ENCODE measurements at places on chromosomes 7 and 10.
A peak's percentile ranks its signal among the peaks of the same experiment; 100 is the strongest.

- no peak for DNase-seq
These were observed 25.9 kb upstream of the C10orf71 start for GRCh38 chr10:49273082-49273465.

DNA sequence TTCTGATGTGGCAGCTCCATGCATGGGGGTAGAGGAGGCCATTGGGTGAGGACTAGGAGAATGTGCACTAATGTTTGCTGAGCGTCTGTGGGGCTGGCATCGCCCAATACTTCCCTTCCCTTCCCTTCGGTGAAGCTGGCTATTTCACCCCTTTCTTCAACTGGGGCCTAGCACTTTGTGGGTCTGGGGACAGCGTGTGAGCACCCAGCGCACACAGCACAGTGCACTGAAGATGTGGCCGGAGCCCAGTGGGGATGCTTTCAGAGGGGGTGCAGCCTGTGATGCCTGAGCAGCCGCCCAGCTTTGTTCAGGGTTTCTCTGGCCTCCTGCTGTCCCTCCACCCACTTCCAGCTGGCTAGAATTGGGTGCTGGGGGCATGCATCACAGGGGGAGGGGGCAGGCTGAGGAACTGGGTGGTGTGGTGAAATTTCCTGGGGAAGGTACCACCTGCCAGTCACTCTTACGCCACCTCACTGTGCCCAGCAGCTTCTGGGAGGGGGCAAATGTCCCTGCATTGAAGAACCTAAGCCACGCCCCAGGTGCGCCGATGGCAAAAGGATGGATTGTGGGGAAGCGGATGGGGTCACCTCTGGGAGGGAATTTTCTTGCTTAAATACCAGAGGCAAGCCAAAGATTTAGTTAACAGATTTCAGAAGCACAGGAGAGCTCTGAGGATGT lies 45.5 kb downstream of the CLEC2L start:
- DNase-seq, result no peak

DNA sequence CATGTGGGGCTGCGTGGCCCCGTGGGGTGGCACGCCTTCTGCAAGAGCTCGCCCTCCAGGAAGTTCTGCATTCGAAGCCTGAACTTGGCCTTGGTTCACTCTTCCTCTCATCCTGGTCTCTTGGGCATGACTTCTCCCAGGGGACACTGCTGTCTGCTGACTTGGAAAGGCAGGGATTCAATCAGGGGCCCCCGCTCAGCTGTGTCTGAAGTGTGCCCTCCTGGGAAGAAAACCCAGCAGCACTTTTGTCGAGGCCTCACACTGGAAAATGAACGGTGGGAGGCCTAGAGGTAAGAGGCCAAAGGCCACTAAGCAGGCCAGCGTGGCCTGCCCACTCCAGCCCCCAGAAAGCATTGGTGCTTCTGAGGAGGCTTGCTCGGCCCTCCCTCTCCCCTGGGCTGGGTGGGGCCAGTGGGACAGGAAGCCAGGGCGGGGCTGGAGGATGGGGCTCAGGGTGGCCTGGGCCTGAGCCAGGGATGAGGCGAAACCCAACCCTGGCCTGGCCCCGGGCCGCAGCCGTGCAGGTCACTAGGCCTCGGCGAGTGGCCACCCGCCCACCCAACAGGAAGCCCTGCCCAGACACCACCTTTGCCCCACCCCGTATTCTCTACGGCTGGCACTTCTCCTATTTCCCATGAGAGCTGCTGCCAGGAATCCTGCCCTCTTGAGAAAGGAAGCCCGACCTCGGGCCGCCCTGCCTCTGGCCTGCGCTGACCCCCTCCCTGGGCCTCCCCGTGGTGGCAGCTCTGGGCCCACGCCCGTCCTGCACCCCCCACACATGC lies 81.1 kb downstream of the ZMIZ1 start:
- DNase-seq, result peak; percentile 76

- DNase-seq, result no peak
These were observed 615.1 kb downstream of the ZWINT start for GRCh38 chr10:55746002-55746401.

DNA sequence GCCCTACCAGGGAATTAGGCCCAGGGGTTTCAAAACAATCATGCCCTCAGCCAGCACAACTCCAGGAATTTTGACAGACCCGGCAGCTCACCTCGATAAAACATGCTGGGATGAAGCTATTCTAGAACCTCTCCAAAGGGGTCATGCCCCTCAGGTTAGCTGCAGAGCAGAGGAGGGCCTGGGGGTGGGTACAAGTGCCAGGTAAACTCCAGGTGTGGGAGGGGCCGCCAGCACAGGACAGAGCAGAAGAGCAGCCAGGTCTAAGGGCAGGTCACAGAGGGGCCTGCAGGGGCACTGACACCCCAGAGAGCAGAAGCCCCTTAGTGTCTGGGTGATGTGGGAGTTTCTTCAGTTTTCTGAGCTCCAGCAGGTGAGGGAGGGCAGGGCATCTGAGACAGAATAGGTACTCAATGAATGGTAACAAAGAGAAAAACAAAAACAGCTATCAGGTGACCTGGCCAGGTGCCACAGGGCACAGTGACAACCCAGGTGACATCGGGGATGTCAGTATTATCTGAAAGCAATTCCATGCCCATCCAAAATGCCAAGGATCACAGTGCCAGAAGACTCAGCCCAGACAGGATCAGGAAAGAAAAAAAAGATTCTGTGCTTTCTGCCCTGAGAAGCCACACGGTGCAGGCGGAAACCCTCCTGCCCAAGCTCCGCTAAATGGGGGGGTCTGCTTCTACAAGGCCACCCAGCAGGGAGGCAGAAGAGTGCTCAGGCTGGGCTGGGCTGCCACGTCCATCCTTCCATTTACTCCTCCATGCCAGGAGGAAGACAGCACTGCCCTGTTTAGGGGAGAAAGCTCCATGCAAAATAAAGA lies 104.5 kb downstream of the TNS3 start:
- DNase-seq, result no peak

All from iPS-NIHi11 (cell line).